ENCODE measurements at places on chromosomes 11 and 22.

DNA sequence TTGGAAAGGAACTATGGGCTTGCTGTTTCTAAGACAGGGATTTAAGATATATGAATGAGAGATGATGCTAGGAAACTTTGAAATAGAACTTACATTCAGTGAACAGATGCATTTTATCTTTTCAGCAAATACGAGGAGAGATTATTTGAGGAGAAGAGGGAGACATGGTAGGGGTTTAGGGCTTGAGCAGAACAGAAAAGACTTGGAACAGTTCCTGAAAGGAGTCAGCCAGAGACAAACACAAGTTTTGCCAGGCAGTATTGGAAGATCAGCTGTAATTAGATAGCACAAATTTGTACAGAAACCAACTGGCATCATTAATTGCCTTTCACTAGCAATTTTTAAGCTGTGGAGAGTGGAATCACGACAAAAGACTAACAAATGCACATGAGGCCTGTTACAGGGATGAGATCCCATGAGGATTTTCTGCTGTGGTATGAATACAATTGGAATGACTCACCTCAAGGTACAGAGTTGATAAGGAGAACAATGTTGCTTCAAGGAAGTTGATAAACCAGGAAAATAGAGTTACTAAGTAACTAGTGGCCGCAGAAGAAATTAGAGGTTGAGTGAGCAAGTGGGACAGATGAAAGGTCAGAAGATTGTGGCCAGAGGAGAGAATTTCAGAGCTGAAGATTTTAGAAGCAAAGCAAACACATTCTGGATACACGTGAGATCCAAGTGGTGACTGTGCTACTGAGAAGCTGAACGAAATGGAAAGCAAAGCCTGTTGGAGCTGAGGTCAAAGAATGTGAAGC, 67.9 kb downstream of the CYB5R2 start:
- peak; percentile 96 for DNase-seq

DNA sequence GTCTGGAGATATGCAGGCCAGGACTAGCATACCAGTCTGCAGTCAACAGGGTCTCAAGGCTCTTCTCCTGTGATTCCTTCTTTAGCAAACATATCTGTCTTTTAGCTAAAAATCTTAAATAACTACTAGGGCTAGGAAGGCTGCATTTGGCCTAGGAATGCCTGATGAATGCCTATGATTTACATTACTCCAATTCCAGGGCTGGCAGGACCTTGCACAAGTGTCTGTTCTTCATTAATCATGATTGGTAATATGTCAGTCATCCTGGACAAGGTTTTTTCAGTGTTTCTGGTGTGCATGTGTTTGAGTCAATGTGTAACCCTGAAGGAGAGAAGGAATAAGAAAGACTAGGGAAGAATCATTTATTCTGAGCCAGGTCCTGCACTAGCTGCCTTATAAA, 280.5 kb upstream of the NARS2 start:
- no peak for DNase-seq

GRCh38 chr11:59102259-59102765, 4.7 kb upstream of the FAM111B start:
- no peak for DNase-seq

- DNase-seq, result no peak
Measured at GRCh38 chr22:27237080-27237741, 564.3 kb downstream of the MN1 start.

DNA sequence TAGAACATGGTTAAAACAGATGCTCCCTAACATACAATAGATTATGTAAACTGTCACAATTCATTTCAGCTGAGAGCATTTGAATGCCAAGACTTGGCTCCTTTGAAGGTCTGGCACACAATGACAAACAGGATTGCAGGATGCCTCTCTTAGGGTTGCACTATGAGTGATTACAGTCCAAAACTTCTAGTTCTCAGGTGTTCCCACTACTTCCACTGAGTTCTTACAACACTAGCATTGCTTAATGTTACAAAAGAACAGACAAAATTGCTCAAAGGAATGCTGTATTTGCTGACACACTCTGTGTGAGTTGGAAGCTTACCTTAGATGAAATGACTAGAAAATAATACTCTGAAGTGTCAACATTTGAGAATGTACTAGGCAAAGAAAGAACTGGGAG, 2413.8 kb upstream of the RAG2 start:
- DNase-seq, result no peak

GRCh38 chr11:110433393-110434333, 3.9 kb downstream of the FDX1 start:
- no peak for DNase-seq

DNA sequence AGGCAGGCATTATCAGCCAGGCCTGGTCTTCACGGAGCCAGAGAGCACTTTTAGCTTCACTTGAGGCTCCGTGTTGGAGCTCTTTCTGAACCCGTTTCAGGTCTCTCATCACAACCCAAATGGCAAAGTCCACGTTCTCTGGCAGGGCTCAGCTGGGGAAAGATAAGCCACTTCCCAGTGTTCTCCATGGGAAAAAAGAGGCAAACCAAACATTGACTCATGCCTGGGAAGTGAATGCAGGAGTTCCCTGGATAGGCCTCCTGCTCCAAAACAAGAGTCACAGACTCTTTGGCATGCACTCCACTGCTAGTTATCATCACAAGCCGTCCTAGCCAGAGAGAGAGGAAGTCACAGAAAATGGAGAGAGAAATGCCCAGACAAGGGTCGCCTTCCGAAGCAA, 11.6 kb downstream of the OPCML start:
- no peak for DNase-seq

GRCh38 chr11:64624883-64625481, 34.0 kb downstream of the SLC22A12 start:
- DNase-seq, result no peak

GRCh38 chr22:48334971-48335370, 1492.7 kb downstream of the BRD1 start:
- DNase-seq, result no peak

DNA sequence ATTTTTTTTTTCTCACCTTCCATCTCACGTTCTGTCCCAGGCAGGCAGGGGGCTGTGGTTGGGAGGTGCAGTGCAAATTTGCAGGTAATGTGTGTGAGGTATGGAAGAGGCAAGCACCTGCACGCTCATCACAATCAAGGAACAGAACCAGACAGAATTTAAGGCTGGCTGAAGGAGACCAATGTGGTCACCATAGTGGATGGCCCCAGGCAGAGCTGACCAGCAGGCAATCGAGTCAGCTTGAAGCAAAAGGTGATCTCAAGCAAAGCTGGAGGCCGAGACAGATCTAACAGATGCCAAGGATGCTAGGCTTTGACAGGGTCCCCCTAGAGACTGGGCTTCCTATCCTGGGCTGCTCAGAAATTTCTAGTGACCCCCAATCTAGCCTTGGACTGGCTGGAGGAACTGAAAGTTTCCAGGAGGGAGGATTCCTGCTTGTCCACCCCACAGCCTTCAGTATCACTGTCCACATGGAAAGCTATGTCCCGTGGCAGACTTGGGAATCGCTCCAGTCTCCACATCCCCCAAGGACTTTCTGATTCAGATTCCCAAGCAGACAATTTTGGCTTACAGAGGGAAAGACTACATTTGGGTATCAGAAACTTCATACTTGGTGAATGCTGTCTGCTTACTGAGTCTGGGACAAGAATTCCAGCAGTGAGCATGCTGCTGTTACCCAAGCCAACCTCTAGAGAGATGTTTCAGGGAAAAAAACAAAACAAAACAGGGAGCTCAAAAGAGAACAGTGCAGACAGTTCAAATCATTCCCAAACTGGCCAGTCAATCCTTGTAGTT, 9.0 kb upstream of the MICAL3 start:
- DNase-seq, result no peak
